ENCODE measurements at places on chromosomes 2 and 18.
A peak's percentile ranks its signal among the peaks of the same experiment; 100 is the strongest.

GRCh38 chr2:129904532-129905446 lies 74.7 kb upstream of the RAB6C start:
- DNase-seq: no peak

DNA sequence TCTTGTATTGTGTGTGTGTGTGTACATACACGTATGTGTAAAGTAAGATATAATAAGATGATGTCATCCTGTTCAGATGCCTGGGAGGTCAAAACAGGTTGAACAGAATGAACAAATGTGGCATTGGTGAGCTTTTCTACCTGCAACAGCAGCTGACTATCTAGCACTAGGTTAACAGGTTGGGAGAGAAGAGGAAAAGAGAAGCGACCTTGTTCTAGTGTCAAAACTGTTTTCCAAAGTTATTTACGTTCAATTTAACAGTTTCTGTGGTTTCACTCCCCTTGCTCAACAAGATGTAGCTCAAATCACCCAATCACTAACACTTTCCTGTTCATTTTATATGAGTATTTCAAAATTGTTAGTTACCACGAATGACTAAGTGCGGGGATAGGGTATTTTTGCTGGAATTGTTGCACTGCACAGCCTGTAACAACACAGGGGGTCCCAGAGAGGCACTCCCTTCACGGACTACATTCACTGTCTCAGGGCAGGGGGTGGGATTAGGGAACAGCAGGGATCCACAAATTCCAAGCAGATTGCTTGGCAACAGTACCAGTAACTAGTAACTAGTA lies 67.5 kb upstream of the DTNB start:
- no peak for DNase-seq

DNA sequence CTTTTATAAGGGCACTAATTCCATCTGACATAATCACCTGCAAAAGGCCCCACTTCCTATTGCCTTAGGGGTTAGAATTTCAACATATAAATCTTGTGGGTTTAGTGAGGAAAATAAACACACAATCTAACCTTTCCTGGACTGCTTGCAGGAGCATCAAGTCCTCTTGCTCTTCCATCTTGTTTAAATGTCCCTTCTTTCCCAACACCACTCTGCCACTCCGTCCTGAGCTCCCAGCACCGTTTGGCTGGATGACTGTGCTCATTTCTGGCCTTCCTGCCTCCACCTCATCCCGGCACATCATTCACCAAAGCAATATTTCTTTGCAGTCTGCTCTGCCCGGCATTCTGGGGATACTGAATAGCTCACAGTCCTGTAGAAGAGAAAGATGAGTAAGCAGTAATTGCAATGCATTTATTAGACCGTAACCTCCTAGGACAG lies 247.8 kb downstream of the BCL2 start:
- DNase-seq: peak; percentile 33

- DNase-seq: no peak
These were observed 90.5 kb downstream of the NXPH2 start for GRCh38 chr2:138689705-138690104.

DNA sequence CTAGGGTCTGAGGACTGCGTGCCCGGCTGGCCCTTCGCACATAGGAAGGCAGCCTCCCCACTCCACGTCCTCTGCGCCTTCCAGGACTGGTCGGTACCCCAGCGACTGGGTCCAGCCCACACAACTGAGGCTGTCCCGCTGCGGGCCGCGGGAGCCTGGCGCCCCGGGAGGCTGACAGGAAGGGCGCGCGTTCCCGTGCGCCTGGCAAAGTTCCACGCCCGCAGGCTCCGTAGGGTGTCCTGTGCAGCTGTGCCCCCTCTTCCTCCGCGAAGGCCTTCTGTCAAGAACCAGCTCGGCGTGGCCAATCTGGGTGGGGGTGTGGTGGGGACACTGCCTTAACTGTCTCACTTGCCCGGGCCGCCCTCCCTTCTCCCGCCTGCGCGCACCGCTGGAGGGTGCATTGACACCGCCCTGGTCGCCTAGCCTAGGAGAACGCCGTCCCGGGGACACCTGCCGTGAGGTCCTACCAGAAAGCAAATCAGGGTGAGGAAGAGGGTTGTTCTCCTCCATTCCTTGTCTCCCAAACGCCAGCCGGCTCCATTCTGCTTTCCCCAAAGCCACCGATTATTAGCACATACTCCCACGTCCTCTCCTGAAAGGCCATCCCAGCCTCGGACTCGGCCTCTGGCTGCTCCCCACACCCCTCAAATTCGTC lies 618 bp upstream of the LYPD1 start:
- DNase-seq: peak; percentile 22

DNA sequence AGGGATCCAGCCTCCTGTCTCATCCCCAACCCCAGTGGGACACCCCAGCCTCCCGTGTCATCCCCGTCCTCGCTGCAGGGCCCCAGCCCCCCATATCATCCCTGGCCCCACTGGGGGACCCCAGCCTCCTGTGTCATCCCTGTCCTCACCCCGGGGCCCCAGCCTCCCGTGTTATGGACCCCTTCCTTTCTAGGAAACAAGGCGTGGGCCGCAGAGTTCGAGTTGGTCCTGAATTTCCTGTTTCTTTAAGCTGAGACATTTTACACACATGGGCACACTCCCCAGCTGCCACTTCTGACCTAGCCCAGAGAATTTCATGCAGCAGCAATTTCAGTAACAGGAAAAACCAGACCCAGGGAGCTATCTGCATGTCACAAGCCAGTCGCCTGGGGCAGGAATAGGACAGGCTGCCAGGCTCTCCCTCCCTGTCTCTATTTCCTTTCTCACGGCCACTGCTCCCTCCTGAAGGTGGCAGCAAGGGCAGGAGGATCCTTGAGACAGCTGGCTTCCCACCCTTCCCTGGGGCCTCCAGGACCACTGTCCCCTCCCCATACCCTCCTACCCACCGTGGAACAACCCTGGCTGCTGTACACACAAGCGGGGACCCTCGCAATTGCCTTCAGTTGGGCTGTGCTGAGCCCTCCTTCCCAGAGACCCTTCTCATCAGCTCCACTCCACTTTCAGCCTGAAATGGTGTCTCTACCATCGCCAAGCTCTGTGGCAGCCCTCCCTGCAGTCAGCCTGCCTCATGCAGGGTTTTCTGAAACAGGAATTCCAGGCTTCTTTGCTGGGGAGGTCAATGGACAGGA lies 141.9 kb upstream of the ID2 start:
- no peak for DNase-seq

GRCh38 chr2:96493072-96493471 lies 12.1 kb downstream of the NEURL3 start:
- DNase-seq: no peak

GRCh38 chr2:64036034-64036705 lies 16.9 kb upstream of the VPS54 start:
- DNase-seq: peak; percentile 66

DNA sequence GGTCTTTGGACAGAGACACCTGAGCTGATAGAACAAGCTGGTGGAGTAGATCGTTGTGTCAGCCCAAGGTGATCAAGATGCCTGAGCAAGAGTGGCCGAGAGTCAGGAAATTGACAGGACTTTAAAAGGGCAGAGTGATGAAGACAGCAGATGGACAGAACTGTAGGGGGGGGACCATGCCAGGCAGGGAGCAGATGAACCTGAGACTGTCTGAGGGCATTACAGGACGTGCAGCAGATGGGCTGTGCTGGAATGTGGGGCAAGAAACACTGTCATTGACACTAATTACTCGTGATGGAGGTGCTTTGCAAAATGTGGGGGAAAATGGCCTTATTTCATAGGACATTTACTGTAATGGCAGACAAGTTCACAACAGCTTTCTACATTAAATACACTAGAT lies 225.0 kb downstream of the THSD7B start:
- no peak for DNase-seq

DNA sequence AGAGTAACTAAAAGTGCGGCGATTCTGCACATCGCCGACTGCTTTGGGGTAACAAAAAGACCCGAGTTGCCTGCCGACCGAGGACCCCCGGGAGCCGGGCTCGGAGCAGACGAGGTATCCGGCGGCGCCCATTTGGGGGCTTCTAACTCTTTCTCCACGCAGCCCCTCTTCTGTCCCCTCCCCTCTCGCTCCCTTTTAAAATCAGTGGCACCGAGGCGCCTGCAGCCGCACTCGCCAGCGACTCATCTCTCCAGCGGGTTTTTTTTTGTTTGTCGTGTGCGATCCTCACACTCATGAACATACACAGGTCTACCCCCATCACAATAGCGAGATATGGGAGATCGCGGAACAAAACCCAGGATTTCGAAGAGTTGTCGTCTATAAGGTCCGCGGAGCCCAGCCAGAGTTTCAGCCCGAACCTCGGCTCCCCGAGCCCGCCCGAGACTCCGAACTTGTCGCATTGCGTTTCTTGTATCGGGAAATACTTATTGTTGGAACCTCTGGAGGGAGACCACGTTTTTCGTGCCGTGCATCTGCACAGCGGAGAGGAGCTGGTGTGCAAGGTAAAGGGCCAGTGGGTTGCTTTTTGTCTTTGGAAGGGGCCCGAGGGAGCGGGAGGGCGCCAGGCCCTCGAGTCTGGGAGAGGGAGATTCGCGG lies 1.4 kb downstream of the TRIB2 start:
- DNase-seq: no peak

GRCh38 chr2:234366891-234367290 lies 130.0 kb downstream of the ARL4C start:
- DNase-seq: no peak

DNA sequence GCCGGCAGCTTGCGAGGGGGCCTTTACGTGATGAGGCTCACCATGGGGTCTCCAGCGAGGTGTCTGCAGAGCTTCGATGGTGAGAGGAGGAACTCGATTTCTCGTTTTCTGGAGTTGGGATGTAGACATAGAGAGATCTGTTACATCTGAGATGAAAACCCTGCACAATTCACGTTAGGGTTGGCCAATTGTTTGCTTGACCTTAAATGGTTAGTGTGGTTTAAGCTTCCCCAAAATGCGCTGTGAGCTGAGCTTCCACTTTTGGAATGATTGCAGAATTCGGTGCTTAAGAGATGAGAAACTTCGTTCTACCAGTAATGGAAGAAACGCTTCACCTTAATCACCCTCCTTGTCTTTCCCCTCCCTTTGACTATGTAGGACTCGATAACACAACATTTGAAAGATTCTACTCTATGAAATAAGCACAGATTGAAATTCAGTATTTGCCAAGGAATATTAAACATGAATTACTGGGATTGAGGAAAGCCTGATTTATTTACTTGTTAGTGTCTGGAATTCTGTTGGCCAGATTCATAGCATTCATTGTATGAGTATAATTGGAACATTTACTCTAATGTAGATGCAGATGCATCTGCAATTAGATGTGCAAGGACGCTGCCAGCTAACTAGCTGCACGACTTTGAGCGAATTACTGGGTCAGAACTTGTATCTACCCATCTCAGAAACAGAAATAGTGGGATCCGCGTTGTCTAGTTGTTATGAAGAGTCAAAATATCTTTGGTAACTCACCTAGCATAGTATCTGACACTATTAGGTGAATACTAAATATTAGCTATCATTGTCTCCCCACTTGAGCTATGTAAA lies 1.6 kb upstream of the KLF7 start:
- DNase-seq: peak; percentile 18

- no peak for DNase-seq
These were observed 235.2 kb upstream of the PIK3C3 start for GRCh38 chr18:41719808-41720207.

DNA sequence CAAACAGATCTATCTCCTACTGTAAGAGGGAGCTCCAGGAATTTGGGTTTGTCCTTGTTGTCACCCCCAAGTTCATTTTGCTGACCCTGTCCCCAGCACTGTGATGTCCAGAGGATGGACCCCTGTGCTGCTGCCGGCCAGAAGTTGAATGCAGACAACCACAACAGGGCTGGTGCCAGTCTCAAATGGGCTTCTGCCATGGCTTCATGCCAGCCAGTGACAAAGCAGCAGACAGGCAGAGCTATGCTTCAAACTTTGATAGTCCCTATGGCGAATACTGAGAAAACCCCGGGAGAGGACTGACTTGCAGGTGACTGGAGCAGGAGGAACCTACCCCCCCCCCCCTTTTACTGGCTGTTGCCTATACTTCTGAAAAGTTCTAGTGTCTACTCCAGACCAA lies 3.2 kb downstream of the SMAD7 start:
- DNase-seq: no peak

GRCh38 chr18:49021076-49021432 lies 70.3 kb upstream of the SMAD7 start:
- no peak for DNase-seq

- DNase-seq: no peak
These were observed 7.7 kb downstream of the LPIN1 start for GRCh38 chr2:11753886-11754699.

DNA sequence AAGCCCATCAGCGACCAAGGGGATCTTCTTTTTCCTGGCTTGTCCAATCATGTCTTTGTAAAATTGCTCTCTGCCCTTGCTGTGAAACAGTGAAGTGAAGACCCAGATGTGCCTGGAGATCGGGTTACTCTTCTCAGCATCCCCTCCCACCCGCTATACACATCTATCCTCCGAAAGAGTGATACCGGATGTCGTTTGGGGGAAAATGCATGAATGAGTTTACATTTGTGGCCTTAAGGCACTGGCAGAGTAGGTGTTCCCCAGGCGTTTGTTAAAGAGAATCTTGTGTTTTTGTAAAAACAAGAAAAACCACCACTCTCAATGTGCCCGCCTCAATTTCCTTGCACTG lies 528.3 kb downstream of the CMPK2 start:
- no peak for DNase-seq

DNA sequence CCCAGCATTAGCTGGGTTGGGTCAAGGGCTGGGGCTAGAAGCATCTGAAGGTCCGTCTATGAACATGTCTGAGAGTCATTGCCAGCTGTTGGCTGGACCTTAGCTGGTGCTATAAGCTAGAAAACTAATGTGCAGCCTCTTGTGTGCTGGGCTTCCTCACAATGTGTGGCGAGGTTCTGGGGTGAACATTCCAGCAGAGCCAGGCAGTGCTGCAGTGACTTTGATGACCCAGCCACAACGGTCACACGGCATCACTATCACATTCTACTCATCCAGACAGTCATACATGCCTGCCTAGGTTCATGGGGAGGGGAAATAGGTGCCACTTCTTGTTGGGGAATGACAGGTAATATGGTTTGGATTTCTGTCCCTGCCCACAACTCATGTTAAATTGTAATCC lies 260.5 kb downstream of the CYP26B1 start:
- DNase-seq: no peak

- no peak for DNase-seq
These were observed 64.5 kb downstream of the LYPD6 start for GRCh38 chr2:149394864-149395263.

- peak; percentile 32 for DNase-seq
These were observed 69.6 kb downstream of the EML4 start for GRCh38 chr2:42238644-42239288.

- no peak for DNase-seq
These were observed 99.1 kb upstream of the ARHGAP15 start for GRCh38 chr2:143030127-143030526.

GRCh38 chr18:3184275-3184963 lies 35.3 kb downstream of the MYOM1 start:
- no peak for DNase-seq

DNA sequence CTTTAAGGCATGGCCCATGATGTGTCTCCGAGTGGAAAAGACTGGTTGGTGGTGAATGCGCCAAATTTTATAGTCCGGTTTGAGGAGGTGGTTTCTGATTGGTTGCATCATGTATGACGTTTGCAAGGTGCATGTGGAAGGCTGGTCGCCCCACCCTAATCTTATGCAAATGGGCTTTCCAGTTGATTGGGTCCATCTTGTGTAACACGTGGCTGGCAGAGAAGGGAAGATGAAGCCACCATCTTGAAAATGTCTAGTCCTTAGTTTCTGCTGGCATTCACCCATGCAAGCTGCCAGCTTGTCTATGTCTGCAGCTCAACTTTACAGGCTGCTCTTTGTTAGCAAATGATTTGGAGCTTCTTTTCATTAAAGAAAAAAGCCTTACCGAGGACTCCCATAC lies 132.2 kb downstream of the PIK3C3 start:
- DNase-seq: no peak
